Colonic mucosa (tissue), 4 donors: ENCODE measurements at places on chromosomes 6 and 20. TPM values are rescaled to one million over a fixed set of nuclear protein-coding genes. Genes with fewer than 3 reads are reported as not detected.

- H3K27ac ChIP-seq = no peak overlapping the region
- H3K4me1 ChIP-seq = no peaks in the 10 kb centered on the region
- H3K36me3 ChIP-seq = no peaks in the 10 kb centered on the region
- no peak overlapping the region for H3K4me3 ChIP-seq
- H3K27me3 ChIP-seq = no peaks in the 10 kb centered on the region
Measured at GRCh38 chr6:129113637-129114036, 230.7 kb downstream of the LAMA2 start.

- peaks cover 16% of the 10 kb centered on the region for H3K4me1 ChIP-seq
- DNase-seq = no peak
- peak overlapping the region; percentile 2 for H3K4me3 ChIP-seq
- no peaks in the 10 kb centered on the region for H3K27me3 ChIP-seq
Measured at GRCh38 chr20:53940360-53940702, 130.1 kb downstream of the BCAS1 start.

GRCh38 chr6:105161421-105161820 is 18.4 kb downstream of the POPDC3 start:
- DNase-seq = no peak
- no peak overlapping the region for H3K4me3 ChIP-seq
- no peaks in the 10 kb centered on the region for H3K27me3 ChIP-seq

The ULBP1 gene
- total RNA-seq = not detected

DNA sequence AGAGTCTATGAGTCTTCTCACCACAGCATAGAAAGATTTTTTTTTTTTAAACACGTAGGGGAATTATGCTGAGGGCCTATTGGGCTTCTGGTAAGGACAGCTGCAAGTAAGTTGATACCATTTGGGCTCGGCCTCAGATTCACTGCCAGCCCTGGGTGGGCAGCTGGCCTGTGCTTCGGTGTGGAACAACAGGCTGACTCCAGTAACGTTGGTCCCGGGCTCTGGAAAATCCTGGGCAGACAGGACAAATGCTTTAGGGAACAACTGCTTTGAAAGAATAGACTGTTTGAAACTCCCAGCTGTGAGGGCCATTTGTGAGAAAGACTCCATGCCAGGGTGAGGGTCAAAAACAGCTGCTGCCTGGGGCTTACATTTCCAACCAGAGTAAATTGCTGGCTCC is 366.5 kb downstream of the QKI start:
- no peaks in the 10 kb centered on the region for H3K4me1 ChIP-seq
- no peaks in the 10 kb centered on the region for H3K36me3 ChIP-seq
- H3K27ac ChIP-seq = no peak overlapping the region
- no peak for DNase-seq
- no peaks in the 10 kb centered on the region for H3K27me3 ChIP-seq
- H3K4me3 ChIP-seq = no peak overlapping the region

The AVP gene
- not detected for total RNA-seq

- H3K36me3 ChIP-seq = no peaks in the 10 kb centered on the region
- no peak overlapping the region for H3K27ac ChIP-seq
- H3K27me3 ChIP-seq = no peaks in the 10 kb centered on the region
- DNase-seq = no peak
- no peaks in the 10 kb centered on the region for H3K4me1 ChIP-seq
Measured at GRCh38 chr6:66189915-66190314, 482.9 kb upstream of the EYS start.

DNA sequence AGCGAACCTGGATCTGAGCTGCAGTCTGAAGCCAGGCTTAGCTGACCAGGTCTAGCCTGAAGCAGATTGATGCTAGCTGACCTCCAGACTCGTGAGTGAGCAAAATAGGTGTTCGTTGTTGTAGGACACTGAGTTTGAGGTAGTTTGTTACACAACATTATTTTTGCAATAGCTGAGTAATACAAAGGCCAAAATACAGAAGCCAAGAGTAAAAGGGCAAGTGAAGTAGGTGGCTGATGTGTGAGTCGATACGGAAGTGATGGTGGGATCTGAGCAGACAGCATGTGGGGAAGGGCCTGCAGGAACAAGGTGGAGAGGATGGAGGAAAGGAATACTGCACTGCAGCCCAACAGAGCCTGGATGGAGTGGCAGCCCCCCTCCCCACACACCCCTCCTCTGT is 8.5 kb upstream of the SPATS1 start:
- no peak overlapping the region for H3K27ac ChIP-seq
- H3K27me3 ChIP-seq = peaks cover 8% of the 10 kb centered on the region
- no peak overlapping the region for H3K4me3 ChIP-seq
- no peaks in the 10 kb centered on the region for H3K36me3 ChIP-seq
- H3K4me1 ChIP-seq = no peaks in the 10 kb centered on the region

DNA sequence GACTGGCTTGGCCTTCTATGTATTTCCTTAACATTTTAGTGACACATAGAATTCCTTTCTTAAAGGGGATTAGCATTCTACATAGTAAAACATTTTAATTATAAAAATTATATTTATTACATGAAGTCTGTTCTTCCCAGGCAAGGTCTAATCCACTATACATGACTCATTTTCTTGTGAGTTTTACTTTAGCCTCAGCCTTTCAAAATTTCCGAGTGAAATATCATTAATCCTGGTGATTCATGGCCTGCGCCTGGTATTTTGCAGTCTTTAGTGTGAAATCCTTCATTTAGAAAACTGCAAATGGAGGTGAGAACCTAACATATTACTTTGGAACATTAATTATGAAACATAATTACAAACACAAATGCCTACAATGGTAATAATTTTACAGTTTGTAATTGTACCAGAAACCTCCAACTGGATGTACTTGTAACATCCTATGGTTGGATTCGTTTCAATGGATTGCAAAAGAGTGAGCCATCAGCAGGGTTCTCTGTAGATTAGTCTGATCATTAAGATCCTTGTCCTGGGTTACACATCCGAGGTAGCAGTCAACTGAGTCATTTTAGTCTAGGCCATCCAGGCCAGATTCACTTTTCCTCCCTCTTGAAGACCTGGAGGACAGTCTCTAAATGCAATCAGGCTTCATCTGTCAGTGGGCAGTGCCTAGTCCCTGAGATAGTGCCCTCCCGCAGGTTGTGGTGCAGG is 272.0 kb downstream of the PACRG start:
- H3K36me3 ChIP-seq = no peaks in the 10 kb centered on the region
- H3K27me3 ChIP-seq = no peaks in the 10 kb centered on the region
- H3K27ac ChIP-seq = no peak overlapping the region
- no peak overlapping the region for H3K4me3 ChIP-seq
- DNase-seq = no peak
- H3K4me1 ChIP-seq = no peaks in the 10 kb centered on the region

DNA sequence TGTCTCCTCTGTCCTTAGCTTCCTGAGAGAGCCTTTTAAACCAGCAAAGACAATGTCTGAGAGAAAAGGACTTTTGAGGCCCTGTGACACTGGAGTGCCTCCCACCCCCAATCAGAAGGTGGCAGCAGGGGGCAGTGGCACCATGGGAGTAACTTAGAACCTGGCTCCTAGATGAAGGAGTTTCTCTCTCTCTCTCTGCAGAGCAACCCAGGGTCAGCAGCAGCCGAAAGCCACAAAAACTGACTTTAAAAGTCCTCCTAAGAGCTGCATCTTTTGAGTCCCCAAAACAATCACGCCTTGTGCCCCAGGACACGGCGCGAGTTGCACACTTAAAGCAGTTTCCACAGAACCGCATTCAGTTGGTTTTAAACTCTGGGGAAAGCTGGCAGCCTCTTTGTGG is 5.3 kb upstream of the TCP11 start:
- no peaks in the 10 kb centered on the region for H3K4me1 ChIP-seq
- no peaks in the 10 kb centered on the region for H3K36me3 ChIP-seq
- no peak overlapping the region for H3K27ac ChIP-seq
- H3K27me3 ChIP-seq = no peaks in the 10 kb centered on the region
- peak; percentile 60 for DNase-seq

The PKIB gene
- total RNA-seq = 113 TPM
